ENCODE measurements at places on chromosomes 6 and 20. TPM values are rescaled to one million over a fixed set of nuclear protein-coding genes. Genes with fewer than 3 reads are reported as not detected.

The CLIC5 gene
- not detected for total RNA-seq

The CRYBG1 gene
- 37.2 TPM for total RNA-seq

The RIMS1 gene
- not detected for total RNA-seq

The MLIP gene
- total RNA-seq: not detected

The FOXQ1 gene
- total RNA-seq: not detected

The PTCRA gene
- total RNA-seq: not detected

DNA sequence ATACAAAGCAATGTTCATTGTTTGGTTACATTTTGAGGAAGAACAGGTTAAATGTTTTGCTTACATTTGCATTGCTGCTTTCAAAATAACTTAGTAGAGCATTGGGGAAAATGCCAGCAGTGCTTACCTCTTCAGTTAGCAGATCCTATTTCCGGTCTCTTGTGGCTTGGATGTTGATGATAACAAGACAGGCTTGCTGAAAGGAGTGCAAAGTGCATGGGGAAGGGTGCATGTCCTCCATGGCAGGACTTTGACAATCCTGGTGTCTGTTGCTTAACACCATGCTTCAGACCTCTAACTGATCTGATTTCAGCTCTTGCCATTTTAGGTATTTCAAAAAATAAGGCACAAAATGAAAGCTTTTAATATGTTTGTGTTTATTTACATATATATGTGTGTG is 21.1 kb downstream of the TPD52L1 start:
- DNase-seq: no peak

Data from Karpas-422 (cell line).